Keratinocyte (primary cell): ENCODE measurements at places on chromosomes 11 and 22.

GRCh38 chr11:3215346-3216026, 3.1 kb downstream of the MRGPRG start:
- no peak for DNase-seq

DNA sequence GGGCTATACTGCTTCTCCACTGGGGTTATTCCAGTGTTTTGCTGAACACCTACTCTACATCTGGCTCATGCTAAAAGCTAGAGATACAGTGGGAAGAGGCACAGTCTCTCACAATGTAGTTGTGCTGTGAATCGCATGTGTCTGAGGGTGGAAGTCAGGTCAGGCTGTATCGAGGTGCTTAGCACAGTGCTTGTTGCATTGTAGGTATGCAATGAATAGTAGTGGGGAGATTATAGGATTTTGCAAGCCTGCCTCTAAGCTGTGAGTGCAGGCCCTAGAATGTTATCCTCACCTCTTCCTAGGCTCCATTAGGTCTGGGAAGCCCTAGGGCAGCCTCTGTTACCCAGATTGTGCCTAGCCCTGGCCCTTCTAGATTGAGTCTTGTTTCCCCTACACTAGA, 37.4 kb downstream of the MYO18B start:
- no peak for DNase-seq

DNA sequence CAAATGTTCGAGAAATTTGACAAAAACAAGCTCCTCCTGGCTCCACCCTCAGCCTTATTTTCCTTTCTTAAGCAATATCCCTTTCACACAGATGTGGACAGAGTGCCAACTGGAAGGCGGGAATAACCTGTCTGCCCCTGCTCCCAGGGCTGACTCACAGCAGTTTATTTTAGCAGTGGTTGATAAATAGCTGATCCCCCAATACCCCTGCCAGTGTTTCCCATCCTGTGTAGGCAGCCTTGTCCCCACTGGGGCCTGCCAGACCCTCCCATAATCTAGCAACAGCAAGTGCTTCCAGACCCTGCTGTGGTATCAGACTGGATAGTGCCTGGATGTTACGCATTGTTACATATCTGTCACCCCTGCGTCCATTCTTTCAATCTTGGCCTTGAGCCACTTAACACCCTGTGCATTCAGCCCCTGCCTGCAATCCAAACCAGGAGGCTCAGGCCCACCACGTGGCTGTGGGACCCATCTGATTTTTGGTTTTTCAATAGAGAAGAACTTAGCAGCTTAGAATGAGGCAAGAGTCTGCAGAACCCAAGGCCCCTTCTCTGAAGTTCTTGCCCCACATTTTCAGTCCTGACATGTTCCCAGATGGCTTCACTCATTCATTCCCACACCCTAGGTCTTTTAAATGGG, 53.7 kb downstream of the PARVA start:
- no peak for DNase-seq

DNA sequence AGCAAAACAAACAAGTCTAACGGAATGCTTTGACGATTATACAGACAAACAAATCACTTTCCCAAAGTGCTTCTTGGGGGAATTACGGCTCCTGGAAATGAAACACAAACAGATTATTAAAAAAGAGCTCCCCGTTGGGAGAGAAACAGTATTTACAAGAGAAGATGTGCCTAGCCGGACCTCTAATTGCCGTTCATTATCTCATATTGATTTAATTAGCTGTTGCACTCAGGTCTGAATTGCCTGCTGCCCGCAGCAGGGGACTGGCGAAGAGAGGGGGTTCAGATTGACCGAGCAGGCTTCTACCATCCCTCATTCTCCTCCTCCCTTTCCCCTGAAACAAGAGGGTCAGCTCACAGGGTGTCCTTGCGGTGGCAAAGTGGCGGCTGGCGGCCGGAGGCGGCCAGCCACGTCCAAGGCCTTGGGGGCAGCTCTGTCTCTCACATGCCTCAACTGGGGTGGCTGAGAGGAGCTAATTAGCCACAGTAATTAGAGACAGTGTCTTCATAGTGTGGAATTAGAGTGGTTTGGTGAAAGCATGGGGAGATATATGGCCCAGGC, 295.1 kb downstream of the MIAT start:
- DNase-seq, result no peak

GRCh38 chr11:113332023-113332422, 17.6 kb downstream of the TTC12 start:
- no peak for DNase-seq

DNA sequence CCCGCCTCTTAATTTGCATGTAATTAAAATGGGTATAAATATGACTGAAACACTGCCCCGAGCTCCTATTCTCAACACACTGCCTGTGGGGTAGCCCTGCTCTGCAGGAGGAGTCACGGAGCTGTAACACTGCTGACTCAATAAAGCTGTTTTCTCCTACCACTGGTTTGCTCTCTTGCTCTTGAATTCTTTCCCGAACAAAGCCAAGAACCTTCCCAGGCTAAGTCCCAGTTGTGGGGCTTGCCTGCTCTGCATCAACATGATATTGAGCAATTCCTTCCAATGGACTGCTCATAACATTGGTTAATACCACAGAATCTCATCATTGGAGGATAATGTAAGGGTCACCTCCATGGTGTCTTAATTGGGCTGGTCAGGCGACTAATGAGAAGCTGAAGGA, 114.4 kb downstream of the FBXO7 start:
- no peak for DNase-seq

- no peak for DNase-seq
Observed at GRCh38 chr22:27985323-27986275, 66.5 kb upstream of the PITPNB start.

- no peak for DNase-seq
Observed at GRCh38 chr11:132994966-132995365, 537.3 kb downstream of the OPCML start.

DNA sequence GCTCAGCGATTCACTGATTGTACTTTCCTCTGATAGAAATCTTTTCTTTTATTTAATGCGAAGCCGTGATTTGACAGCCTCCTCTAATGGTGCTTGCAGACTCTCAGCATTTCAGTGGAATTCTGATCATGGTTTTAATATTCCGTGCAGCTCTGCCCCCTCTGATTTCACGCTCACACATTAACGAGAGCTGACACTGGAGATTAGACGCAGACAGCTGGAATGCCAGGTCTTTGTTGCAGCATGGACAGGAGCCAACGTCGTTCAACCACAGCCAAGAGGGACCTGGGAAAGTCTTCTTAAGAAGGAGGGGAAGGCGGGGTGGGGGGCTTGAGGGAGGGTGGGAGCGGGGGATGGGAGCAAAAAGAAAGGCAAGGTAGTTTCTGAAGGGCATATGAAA, 186.4 kb downstream of the BLID start:
- DNase-seq, result no peak

DNA sequence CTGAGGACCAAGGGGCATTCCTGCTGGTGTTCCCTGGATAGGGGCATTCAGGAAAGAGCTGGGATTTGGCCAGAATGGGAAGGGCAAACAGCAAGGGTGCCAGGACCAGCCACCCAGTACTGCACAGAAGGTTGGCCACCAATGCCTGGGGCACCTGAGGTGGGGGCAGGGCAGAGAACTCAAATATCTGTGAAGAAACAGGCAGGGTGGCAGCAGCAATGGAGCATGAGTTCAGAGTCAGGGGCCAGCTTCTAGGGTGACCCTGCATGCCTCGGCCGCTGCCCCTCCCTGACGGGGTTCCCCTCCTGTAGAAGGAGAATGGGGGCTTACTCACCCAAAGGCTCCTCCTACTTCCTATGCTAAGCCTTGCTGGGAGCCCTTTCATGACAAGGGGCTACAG, 79.3 kb upstream of the SHANK2 start:
- DNase-seq, result no peak

DNA sequence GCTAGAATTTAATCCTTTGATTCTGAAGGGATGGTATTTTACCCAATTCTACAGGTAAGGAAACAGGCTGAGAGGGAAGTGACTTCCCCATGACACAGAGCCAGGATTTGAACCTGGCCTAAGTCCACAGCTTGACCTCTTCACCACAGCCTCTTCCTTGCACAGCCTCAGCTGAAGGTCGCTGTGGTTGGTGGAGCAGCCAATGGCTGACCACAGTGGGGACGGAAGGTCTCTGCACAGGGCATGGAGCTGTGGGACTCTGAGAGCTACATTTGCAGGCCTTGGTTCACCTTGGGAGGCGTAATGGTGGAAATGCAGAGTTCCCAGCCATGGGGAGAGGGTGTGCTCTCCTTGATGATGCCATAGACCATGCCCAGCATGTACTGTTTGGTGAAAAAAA, 295.0 kb downstream of the DDX10 start:
- no peak for DNase-seq

- no peak for DNase-seq
Observed at GRCh38 chr22:47406180-47406834, 643.9 kb downstream of the TBC1D22A start.

DNA sequence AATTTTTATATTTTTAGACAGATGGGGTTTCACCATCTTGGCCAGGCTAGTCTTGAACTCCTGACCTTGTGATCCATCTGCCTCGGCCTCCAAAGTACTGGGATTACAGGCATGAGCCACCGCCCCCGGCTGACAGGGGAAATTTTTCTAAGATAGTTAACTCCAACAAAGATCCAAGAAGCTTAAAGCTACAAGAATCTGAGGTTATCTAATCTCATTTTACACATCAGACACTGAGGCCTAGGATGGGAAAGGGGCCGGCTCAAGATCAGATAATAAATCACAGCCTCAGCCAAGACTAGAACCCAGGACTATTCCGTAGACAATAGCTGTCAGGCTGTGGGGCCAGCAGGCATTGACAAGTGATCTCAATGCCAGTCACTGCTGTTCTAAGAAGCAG, 94.0 kb downstream of the AMBRA1 start:
- DNase-seq, result no peak

- no peak for DNase-seq
Observed at GRCh38 chr22:47139013-47139789, 376.8 kb downstream of the TBC1D22A start.
